ENCODE measurements at places on chromosomes 2 and 18.

DNA sequence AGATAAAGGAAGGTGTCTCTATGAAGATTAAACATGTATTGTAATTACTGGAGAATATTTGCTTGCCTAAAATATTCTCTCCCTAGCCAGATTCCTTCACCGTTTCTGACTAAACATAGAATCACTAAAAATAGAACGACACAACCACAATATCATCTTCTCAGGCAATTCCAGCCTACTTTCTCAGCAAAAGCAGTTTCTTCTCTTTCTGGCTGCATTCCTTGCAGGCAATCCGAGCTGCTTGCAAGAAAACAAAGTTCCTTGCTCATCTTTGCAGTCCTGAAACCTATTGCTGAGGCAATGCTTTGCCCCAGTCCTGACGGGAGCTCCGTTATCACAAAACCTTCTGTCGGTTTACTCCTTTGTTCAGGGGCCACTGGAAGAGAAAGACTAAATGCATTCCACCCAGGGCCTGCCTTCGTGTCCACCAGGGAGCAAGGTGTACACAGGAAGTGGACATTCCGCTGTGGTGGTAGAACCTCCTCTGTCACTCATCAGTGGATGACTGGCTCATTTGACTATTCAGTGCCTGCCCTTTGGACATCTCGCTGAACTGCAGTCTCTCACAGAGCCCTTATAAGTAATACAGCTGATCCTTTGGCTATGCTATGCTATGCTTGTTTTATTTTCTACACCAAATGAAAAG lies 239.2 kb upstream of the DOK6 start:
- DNase-seq = no peak

GRCh38 chr2:233244818-233245217 lies 6.7 kb upstream of the ATG16L1 start:
- DNase-seq = no peak

DNA sequence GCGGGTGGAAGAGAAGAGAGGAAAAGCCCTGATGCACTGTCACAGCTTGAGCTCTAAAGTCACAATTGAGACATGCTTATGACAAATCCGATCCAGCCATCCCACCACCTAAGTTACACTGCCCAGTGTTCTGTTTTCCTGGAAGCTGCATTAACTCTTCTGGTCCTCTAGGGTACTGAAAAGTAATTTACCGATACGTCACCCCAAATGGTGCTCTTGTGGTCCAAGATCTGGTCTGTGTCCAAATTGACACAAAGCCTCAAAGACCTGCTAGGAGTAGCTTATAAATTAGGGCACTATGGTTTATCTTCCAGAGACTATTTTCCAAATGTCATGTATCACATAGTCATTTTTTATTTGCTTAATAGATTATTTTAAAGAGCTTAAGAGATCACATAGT lies 186.7 kb upstream of the ETAA1 start:
- no peak for DNase-seq

GRCh38 chr2:28577791-28578680 lies 82.2 kb downstream of the PLB1 start:
- no peak for DNase-seq

- DNase-seq = no peak
Observed at GRCh38 chr2:220871909-220872308, 700.2 kb downstream of the EPHA4 start.

DNA sequence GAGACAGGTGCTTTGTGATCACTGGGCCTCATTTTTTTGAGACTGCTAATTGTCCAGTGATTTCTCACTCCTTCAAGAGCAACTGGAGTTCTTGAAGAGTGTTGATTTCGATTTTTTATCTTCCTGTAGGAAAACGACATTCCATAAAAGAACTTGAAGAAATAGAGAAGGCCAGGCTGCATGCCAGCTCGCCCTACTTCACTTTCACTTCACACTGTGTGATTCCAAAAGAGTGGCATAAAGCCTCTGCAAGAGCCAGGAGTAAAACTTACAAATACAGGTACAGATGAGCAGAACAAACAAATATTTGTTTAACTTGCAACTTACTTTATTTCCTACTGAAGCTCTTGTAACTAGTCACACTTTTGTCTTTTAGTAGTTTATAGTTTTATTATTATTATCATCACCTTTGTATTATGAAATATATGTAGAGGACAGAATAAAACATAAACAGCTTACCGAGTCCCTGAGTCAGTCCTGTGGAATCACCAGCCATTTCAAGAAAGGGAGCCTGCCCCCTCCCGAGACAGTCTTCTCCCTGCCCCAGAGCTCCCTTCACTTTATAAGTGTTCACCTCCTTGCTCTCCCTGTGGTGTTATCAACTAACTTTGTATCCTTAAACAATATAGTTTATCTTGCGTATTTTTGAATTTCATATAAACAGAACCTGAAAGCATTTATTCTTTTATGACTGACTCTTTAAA lies 8.7 kb downstream of the FAM228A start:
- no peak for DNase-seq
